ENCODE measurements at places on chromosomes 2 and 18. TPM values are rescaled to one million over a fixed set of nuclear protein-coding genes. Genes with fewer than 3 reads are reported as not detected.

- DNase-seq: no peak
Measured at GRCh38 chr2:230323385-230324106, 3.4 kb upstream of the SP140L start.

DNA sequence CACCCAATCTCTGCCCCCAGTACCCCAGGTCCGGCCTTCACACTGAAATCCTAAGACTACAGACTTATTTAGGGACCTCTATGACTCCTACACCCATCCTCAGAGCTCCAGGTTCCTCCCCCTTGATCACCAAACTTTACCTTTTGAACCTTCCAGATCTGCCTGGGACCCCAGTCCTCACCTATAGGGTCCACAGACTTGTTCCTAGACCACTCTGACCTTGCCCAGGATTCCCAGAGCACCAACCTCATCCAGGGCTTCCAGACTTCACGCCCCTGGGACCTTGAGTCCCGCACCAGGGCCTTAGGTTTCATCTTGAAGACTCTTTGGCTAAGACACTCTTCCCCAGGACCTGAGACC lies 462 bp downstream of the CHCHD5 start:
- no peak for DNase-seq

DNA sequence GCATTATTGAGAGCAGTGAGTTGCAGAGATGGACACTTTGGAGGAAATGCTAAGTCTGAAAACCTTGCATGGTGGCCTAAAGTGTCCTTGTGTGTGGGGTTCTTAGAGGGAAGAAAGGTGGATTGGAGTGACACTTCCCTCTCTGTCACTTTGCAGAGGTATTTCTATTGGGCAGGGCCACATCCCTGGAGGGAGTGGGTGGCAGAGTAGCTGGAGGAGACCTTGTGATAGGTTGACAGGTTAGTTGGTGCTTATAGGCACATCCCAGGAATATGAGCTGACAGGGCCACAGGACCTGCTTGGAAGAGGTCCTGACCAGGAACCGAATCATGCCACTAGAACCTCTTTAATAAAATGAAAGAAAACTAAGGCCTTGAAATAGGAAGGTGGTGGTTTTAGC lies 972 bp upstream of the IGFBP5 start:
- DNase-seq: no peak

DNA sequence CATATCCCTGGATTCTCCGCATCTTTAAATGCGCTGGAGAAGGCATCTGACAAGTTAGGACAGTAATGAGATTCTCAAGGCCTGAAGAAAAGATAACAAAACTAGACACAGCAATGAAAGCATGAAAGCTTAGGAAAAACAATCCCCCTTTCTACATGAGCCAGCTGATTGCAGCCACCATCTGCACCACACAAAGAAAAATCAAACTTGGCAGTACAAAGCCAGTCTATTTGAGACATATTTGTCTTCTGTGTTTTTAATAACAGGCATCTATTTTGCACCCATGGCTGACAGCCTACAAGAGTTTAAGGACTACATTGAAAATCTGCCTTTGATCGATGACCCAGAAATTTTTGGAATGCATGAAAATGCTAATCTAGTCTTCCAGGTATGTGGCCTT lies 83.6 kb downstream of the TRABD2A start:
- no peak for DNase-seq

DNA sequence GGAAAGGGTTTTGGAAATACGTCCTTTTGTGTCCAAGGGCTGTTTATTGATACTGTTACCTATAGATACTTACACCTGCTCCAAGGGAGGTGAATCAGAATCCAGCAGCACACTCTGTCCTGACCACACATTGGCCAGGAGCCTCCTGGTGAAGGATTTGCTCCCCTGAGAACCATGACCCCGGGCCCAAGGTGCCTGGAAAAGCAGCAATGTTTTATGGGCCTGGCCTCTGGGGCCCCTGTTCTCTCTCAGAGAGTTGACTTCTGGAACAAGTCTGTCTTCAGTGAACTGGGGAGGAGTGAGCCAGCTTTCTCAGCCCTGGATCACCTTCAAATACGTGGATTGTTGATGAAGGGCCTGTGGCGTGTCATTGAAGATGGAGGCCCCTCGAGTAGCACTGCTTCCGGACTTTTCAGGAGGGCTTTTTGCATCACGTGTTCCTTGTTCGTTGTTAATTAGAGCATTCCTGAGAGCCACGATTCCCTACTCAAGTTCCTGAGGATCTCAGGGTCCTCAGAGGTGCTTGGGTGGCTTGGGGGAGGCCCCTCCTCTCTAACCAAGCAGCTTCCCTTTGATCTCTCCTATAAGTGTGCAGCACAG lies 78.5 kb upstream of the RPL31 start:
- DNase-seq: no peak

- DNase-seq: no peak
Measured at GRCh38 chr2:179512281-179513035, 247.8 kb upstream of the SESTD1 start.

DNA sequence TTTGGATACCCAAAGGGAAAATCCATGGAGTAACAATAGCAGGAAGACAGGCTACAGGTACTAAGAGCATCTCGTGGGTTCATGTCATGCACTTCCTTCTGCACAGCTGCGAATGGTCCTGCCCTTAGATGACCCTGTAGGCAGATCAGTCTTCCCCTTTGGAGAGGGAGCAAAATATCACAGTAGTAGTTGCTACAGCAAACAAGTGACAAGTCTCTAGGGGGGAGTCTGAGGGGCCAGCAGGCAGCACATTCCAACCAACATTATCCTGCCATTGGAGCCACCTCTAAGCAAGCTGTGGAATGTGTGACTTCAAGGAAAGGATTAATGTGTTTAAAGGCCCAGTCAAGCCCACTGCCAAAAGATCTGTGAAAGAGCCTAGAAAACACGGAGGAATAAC lies 273.2 kb upstream of the PARD3B start:
- DNase-seq: no peak

- no peak for DNase-seq
Measured at GRCh38 chr2:189115126-189115525, 64.4 kb downstream of the COL5A2 start.

- DNase-seq: no peak
Measured at GRCh38 chr2:23312996-23313606, 71.9 kb upstream of the KLHL29 start.

GRCh38 chr2:173898178-173898668 lies 67.0 kb downstream of the SP3 start:
- no peak for DNase-seq

DNA sequence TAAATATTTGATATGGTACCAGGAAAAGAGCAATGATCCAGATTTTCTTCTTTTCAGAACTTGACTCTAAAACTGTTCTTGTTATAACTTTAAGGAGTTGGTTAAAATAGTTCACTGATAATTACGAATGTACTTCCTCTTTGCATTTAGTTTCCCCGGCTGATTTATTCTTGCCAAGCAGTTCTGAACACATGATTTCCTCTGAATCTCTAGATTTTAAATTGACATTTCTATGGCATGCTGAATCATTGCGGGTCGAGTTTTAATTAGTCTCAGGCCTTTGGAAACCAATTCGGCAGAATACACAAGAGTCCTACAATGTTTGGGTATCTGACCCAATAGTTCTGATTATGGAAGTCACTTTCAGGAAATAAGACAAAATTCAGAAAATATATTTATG lies 37.3 kb upstream of the DNAH7 start:
- DNase-seq: no peak

DNA sequence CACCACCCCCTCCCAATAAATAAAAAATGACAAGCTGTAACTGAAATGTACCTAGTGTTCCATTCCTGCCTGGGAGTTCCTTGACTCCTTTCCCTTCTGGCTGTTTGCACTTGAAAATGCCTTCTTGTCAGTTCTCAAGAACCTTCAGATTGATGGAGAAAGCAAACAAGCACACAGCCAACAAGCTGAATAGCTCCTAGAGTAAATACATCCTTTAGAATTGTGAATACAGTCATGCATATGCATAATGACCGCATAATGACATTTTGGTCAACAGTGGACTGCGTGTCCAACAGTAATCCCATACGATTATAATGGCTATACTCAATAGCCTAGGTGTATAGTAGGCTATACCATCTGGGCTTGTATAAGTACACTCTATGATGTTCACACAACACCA lies 97.0 kb downstream of the LYPD6 start:
- no peak for DNase-seq

DNA sequence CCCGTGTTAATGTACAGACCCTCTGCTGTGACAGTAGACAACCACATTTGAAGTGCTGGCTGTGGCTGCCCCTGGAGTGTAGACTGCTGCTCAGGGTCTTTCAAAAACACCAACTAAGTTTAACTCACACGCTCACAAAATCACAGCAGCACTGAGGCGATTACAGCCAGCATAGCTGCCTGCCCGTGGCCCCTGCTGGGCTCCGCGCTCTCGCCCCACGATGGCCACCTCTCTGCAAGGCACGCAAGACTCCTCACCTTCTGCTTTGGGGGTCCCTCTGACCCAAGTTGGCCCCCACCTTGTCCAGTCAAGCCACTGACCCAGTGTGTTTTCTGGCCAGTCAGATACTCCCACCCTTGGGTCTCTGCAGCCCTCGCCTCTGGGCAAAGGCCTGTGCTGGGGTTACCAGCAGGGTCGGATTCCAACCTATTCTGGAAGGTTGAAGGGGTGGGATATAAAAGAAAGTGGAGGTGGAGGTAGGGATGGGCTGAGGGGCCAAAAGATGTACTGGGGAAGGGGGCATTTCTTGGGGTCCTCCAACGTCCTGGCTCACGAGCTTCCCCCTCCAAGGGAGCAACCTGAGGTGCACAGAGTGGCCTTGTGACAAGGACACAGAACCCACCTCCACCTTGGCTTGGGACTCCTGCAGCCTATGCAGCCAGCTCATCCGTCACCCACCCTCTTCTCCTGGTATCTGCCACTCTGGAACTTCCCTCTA lies 2.9 kb upstream of the B3GNT7 start:
- no peak for DNase-seq

- no peak for DNase-seq
Measured at GRCh38 chr2:176072951-176073904, 10.5 kb downstream of the EVX2 start.

DNA sequence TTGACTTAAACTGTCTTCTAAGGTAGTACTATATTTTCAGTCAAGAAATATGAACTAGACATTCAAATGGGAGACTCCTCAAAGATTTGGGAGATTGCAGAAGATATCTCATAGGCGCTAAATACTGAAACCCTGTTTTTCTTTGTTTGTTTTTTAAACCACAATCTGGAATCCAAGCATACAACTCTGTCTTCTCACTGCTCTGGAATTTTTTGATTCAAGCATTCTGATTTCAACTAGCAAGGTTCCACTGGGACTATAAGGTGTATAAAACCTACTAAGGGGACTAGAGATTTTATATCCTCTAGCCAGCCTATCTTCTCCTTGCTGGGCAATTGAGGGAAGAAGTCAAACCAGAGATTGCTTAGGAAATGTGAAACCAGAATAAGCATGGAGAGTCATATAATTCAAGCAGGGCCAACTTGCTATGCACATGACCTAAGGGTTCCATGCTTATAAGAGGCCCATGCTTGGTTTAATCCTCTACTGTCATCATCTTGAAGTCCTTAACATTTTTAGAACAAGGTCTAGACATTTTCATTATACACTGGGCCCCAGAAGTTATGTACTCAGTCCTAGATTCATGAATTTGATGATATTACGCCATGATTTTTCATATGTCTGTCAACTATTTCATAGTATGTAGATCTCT lies 405.5 kb downstream of the PARD3B start:
- no peak for DNase-seq

GRCh38 chr18:36331521-36331971 lies 34.0 kb downstream of the FHOD3 start:
- DNase-seq: no peak

GRCh38 chr18:48922801-48923730 lies 27.7 kb downstream of the SMAD7 start:
- DNase-seq: no peak

DNA sequence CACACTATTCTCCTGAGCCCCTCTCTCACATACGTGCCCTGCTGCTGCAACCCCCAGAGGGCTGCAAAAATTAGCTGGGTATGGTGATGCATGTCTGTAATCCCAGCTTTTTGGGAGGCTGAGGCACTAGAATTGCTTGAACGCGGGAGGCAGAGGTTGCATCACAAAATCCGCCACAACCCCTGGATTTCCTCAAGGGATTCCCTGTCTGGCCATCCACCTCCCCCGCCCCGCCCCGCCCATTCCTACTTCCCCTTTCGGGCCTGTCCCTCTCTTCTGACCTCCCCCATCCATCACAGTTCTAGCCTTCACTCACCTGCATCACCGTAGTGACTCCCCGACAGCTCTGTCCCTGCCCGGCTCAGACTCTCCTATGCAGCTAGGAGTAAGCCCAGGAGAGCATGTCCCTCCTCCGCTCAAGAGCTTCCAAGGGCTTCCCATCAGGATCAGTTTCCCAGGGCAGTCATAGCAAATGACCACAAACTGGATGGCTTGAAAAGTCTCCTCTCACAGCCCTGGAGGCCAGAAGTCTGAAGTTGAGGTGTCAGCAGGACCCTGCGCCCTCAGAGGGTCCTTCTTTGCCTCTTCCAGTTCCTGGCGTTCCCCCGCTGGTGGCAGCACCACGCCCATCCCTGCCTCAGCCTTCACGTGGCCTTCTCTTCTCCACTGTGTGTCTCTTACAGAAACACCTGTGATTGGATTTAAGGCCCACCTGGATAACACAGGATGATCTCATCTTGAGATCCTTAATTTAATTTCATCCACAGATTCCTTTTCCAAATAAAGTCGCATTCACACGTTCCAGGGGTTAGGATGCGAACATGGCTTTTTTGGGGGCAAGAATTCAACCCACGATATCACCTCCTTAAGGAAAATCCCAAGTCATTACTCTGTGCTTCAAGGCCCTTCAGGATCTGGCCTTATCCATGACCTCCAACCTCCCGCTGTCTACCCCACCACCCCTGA lies 58.5 kb downstream of the HS1BP3 start:
- DNase-seq: no peak

- DNase-seq: no peak
Measured at GRCh38 chr2:109021895-109022300, 32.9 kb upstream of the EDAR start.

- no peak for DNase-seq
Measured at GRCh38 chr2:72148003-72148836, 558 bp upstream of the CYP26B1 start.

DNA sequence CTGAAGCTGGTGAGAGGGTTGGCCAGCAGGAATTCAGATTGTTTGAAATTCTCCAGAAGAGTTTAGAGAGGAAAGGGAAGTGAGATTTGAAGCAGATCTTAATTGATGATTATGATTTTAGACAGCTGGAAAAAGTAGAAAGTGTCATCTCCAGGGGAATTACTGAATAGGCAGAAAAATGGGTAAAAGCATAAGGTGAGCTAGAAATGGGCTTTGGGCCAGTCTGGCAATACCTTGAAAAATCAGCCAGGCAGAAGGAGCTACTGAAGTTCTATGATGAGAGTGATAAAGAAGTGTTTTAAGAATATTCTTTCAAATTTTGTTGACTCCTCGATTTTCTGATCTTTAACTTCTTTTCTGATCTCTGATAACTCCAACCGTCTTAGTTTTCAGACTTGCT lies 172.9 kb upstream of the CCDC150 start:
- DNase-seq: no peak

- no peak for DNase-seq
Measured at GRCh38 chr2:239105234-239105633, 257.3 kb downstream of the TWIST2 start.

GRCh38 chr2:172102391-172103359 lies at the start of gene DLX2:
TSS of gene DLX2 (minus strand) at chr2:172102900. CDS start at chr2:172102538, 362 bp downstream.
- DNase-seq: peak; percentile 58

The SLC9A4 gene
- polyA plus RNA-seq: not detected

The GALR1 gene
- not detected for polyA plus RNA-seq

The ATAD2B gene
- polyA plus RNA-seq: 4.0 TPM

The CDH7 gene
- polyA plus RNA-seq: not detected

The FAM110C gene
- 0.99 TPM for polyA plus RNA-seq

The OR6B2 gene
- polyA plus RNA-seq: not detected

All from CD4-positive, CD25-positive, alpha-beta regulatory T cell (primary cell).